ENCODE measurements at places on chromosomes 1 and 21.

DNA sequence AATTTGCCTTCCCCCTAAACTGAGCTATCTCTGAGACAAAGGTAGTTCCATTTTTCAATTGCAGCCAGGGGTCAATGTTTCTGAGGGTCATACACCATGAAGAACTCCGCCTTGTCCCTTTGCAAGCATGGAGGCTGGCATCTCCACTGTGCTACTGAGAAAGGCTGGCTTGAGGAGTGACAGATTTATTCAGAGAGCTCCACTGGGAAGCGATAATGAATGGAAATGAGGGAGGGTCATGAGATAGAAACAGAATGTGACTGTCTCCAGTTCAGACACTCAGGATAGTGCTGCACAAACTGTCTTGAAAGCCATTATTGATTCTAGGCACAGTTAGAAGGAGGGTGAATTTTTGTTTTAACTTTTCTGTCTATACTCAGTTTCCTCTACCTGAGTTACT is 197.5 kb downstream of the ZNF326 start:
- DNase-seq: no peak

- DNase-seq: no peak
Observed at GRCh38 chr1:212305342-212305741, 20.1 kb downstream of the PPP2R5A start.

GRCh38 chr1:6059866-6060265 is 14.2 kb downstream of the KCNAB2 start:
- no peak for DNase-seq

DNA sequence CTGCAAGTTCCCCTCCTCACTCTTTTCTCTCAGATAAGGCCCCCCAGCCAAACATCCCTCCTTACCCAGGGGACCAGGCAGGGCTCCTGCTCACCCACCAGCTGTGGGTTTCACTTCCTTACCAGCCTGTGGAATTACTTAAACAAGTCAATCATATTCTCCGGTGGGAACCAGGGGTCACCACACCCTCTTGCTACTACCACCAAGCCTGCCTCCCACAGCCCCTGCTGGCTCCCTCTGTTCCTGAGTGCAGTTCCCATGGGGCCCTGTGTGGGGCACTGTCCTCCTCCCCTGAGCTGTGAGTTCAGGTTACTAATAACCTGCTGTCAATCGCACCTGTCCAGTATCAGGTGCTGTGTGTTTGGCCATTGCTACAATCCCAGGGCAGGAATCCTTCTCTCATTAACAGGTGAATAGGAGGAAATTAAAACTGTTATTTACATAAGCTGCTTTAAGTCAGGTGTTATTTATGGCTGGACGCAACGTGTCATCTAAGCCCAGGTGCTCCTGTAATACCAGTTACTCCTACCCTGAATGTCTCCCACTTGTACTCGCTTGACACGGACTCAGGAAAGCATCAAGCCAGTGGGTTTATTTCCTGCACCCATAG is 53.1 kb upstream of the LBR start:
- peak; percentile 51 for DNase-seq

GRCh38 chr1:219283541-219283940 is 109.9 kb downstream of the LYPLAL1 start:
- DNase-seq: no peak

GRCh38 chr1:172401477-172401876 is 19.0 kb upstream of the C1orf105 start:
- no peak for DNase-seq

DNA sequence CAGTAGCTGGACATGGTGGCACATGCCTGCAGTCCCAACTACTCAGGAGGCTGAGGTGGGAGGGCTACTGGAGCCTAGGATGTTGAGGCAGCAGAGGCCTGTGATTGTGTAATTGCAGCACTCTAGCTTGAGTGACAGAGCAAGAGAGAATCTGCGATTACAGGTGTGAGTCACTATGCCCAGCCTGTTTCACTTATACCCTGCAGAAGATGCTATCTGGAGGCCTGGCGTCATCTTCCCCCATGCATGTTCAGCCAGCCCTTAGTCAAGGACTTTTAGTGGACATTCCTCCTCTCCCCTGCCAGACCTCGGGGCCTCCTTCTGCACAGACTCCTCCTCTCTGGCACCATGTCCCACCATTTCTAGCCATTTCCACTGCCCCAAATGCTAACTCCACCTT is 36.3 kb upstream of the RCC2 start:
- DNase-seq: no peak

All from CD4-positive, alpha-beta T cell treated with Interleukin-1 beta for 1 hour (primary cell).